ENCODE measurements at places on chromosomes 6 and 20.
A peak's percentile ranks its signal among the peaks of the same experiment; 100 is the strongest.

GRCh38 chr20:57910716-57911115 is 200.9 kb upstream of the PMEPA1 start:
- no peaks in the 10 kb centered on the region for H3K4me1 ChIP-seq
- H3K4me3 ChIP-seq: no peak overlapping the region
- DNase-seq: no peak
- H3K27me3 ChIP-seq: peaks cover 10% of the 10 kb centered on the region
- no peak overlapping the region for H3K27ac ChIP-seq

DNA sequence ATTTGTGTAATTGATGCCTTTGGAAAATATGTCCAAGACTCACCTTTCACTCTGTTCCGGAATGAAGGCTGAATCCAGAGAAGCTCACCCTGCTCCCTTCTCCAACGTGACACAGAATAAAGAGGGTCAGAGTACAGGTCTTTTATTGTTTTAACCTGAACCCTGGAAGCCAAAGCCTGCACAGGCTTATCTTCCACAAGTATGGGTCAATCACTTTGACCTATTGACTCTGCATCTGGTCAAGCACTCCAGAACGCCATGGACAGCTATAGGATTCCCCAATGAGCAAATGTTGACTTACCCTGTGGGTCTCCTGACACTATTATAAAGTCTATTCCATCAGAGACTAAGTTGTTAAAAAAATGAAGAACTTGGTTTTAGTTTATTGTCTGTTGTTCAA is 158.4 kb upstream of the MYLIP start:
- H3K36me3 ChIP-seq: no peaks in the 10 kb centered on the region
- H3K4me1 ChIP-seq: peaks cover 4% of the 10 kb centered on the region
- H3K27me3 ChIP-seq: no peaks in the 10 kb centered on the region
- DNase-seq: no peak
- H3K27ac ChIP-seq: no peak overlapping the region

GRCh38 chr20:19996222-19996621 is 20.9 kb upstream of the NAA20 start:
- no peaks in the 10 kb centered on the region for H3K27me3 ChIP-seq
- peaks cover 10% of the 10 kb centered on the region for H3K36me3 ChIP-seq
- no peak overlapping the region for H3K4me3 ChIP-seq
- H3K4me1 ChIP-seq: peaks cover 35% of the 10 kb centered on the region
- DNase-seq: no peak

DNA sequence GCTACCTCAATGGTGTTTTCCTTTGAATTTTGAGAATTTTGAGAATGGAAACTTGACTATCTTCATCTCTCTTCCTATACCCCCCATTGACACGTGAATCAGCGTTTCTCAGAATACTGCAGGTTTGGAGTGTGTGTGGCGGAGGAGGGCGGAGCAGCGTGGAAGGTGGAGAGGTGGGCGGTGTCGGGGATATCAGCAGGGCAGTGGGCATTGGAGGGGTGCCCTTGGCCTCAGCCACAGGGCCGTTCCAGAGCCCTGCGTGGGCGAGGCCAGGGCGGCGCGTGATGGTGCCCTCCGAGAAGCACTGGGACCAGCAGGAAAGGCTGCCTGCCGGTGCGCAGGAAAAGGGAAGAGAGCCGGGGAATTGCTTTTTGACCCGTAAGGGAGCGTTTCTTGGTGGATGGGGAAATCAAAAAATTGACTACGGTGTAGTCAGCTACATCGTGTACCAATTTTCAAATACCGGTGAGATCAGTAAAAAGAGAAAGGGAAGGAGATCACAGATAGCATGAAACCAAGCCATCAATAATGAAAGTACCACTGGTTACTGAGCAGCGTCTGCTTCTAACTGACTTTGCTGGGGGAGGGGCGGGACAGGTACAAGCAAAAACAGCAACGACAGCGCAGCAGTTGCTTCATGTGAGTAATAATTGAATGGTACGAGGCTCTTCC is 82.7 kb upstream of the DUSP22 start:
- no peak for DNase-seq
- no peak overlapping the region for H3K4me3 ChIP-seq
- H3K27ac ChIP-seq: no peak overlapping the region
- no peaks in the 10 kb centered on the region for H3K36me3 ChIP-seq

DNA sequence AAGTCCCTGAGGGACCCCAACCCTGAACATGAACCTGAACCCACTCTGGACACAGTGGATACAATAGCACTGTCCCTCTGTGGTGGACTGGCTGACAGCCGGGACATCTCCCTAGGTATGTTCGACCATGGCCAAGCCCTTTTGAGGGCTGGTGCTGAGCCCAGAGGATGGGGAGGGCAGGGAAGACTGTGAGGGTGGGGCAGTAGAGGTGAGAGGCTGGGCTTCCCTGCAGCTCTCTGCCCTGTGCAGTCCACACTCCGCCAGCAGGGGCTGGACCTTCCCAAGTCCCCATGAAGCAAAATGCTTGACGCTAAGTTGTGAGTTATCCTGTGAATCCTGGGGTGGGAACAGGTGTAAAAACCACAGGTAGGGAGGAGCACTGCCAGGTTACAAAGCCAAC is 11.5 kb downstream of the LPIN3 start:
- H3K4me3 ChIP-seq: no peak overlapping the region
- no peak for DNase-seq
- H3K27ac ChIP-seq: no peak overlapping the region
- H3K4me1 ChIP-seq: no peaks in the 10 kb centered on the region
- H3K27me3 ChIP-seq: no peaks in the 10 kb centered on the region
- H3K36me3 ChIP-seq: peaks cover 3% of the 10 kb centered on the region

GRCh38 chr6:102381203-102381602 is 987.7 kb downstream of the GRIK2 start:
- H3K27ac ChIP-seq: no peak overlapping the region
- no peaks in the 10 kb centered on the region for H3K4me1 ChIP-seq
- no peak for DNase-seq
- H3K4me3 ChIP-seq: no peak overlapping the region

DNA sequence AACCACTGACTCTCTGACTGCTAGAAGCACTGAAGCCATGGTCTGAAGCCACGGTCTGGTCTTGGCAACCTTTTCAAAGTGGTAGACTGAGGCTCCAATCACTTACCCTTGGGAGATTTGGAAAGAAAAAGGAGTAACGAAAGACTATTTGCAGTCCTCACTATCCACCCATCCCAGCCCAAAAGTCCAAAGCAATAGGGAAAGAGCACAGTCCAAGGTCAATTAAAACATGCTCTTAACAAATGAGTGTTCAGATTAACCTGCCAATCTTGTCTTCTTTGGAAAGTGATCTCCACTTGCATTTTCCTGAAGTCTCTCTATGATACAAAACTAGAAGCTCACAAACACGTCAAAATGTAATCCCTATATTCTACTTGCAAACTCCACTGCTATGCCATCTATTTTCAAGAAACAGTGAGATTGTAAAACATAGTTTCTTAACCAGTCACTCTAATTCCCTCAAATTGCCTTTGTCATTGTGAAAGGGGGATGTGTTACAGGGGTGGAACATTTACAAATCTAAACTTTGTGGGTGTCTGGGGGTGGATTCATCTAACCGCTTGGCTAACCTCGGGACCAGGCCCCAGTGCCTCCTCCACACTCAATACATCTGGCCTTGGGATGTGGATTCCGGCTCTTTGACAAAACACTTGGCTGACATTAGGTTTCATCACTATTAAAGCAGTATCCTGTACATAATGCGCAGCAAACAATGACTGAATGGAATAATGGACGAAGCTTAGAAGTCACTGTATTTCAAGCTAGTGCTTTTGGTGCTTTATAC is 56.4 kb downstream of the B4GALT5 start:
- peaks cover 12% of the 10 kb centered on the region for H3K36me3 ChIP-seq
- peak; percentile 88 for DNase-seq
- H3K4me3 ChIP-seq: no peak overlapping the region
- H3K27ac ChIP-seq: no peak overlapping the region

GRCh38 chr6:80579391-80580023 is 473.0 kb downstream of the BCKDHB start:
- no peak overlapping the region for H3K27ac ChIP-seq
- no peaks in the 10 kb centered on the region for H3K36me3 ChIP-seq
- no peaks in the 10 kb centered on the region for H3K27me3 ChIP-seq
- no peak for DNase-seq
- no peak overlapping the region for H3K4me3 ChIP-seq

DNA sequence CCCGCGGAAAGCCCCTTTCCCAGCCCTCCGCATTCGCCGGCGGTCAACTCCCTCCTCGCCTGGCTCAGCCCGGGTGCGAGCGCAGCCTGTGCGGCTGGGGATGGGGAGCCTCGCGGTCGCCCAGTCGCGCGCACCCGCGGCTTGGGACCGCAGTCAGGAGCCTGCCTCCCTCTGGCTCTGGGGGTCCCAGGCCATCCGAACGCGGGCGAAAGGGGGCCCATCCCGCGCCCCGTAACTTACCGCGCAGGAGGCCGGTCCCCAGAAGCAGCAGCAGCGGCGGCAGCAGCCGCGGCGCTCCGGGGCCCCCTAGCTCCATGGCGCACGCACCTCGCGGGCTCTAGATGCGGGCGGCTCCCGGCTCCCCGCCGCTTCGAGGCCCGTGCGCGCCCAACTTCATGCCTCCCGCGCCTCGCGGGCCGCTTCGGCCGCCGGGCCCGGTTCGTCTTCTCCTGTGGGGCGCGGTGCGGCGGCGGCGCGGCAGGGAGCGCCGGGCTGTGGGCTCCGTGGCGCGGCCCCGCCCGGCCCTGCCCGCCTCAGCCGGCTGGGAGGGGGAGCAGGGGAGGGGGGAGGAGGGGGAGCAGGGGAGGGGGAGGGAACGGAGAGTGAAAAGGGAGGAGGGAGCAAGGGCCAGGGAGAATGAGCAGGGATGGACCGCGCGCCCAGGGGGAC is at the start of gene CHRNA4:
CHRNA4 (minus strand) TSS at position 500 of the 669 bp plus-strand sequence; CDS start at position 316, 184 bp downstream.
- no peak within 1 kb of the TSS for H3K27ac ChIP-seq
- peak within 1 kb of the TSS; percentile 9 for H3K4me3 ChIP-seq
- DNase-seq: peak; percentile 40
- H3K27me3 ChIP-seq: peaks cover 67% of the 10 kb centered on the region
- peaks cover 2% of the 10 kb centered on the region for H3K4me1 ChIP-seq

GRCh38 chr6:131112249-131112648 is 23.0 kb upstream of the AKAP7 start:
- DNase-seq: no peak
- no peaks in the 10 kb centered on the region for H3K36me3 ChIP-seq
- no peak overlapping the region for H3K27ac ChIP-seq

GRCh38 chr20:58004900-58005299 is 223.6 kb downstream of the ANKRD60 start:
- H3K36me3 ChIP-seq: no peaks in the 10 kb centered on the region
- no peak overlapping the region for H3K27ac ChIP-seq
- no peaks in the 10 kb centered on the region for H3K4me1 ChIP-seq
- H3K4me3 ChIP-seq: no peak overlapping the region
- DNase-seq: no peak

GRCh38 chr6:139510040-139510790 is 135.8 kb upstream of the CITED2 start:
- peak; percentile 80 for DNase-seq
- peak overlapping the region; percentile 82 for H3K27ac ChIP-seq
- no peaks in the 10 kb centered on the region for H3K36me3 ChIP-seq
- peaks cover 25% of the 10 kb centered on the region for H3K4me1 ChIP-seq

- peaks cover 5% of the 10 kb centered on the region for H3K27me3 ChIP-seq
- H3K27ac ChIP-seq: no peak overlapping the region
- no peaks in the 10 kb centered on the region for H3K36me3 ChIP-seq
- H3K4me3 ChIP-seq: no peak overlapping the region
- no peaks in the 10 kb centered on the region for H3K4me1 ChIP-seq
Observed at GRCh38 chr6:83470001-83470400, 39.1 kb upstream of the ME1 start.

DNA sequence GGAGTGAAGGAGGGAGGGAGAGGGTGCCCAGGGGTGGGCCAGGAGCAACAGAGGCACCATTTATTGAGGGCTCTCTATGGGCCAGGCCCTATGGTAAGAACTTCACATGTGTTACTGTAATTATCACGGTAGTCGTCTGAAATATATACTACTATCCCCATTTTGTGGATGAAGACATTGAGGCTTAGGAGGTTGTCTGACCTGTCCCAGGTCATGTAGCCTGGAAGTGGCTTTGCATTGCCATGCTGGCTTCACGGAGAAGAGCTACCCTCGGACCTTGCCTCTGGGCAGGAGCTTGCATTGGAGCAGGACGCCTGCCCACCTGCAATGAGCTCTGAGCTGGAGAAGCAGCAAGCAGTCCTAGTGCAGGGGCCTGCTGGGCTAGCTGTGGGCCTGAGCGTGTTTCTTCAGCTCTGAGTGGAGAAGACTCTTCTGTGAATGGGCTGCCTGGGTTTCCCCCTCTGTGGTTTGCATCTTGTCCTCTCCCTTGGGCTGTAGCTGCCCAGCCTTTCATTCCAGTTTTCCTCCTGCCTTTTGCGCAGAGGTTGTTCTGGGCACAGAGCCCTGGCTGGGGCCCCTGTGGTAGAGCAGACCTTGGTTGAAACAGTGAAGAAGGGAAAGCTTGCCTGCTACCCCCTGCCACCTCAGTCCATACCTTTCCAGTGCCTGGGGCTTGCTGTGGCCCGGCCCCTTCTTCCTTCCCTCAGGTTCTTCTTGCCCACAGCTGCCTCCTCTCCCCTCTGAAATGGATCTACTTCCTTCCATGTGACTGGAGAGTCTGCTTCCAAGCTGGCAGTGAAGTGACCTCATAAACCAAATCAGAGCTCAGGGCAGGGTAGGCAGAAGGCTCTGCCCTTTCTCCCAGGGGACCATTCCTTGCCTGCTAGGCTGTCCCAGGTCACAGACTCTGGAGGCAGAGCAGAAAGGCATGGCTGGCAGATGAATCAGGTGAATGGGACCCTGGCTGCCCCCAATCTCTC is 24.1 kb upstream of the SRF start:
- H3K36me3 ChIP-seq: peaks cover 4% of the 10 kb centered on the region
- H3K27me3 ChIP-seq: no peaks in the 10 kb centered on the region
- no peak overlapping the region for H3K27ac ChIP-seq
- no peak for DNase-seq
- H3K4me3 ChIP-seq: no peak overlapping the region
- H3K4me1 ChIP-seq: peaks cover 9% of the 10 kb centered on the region

DNA sequence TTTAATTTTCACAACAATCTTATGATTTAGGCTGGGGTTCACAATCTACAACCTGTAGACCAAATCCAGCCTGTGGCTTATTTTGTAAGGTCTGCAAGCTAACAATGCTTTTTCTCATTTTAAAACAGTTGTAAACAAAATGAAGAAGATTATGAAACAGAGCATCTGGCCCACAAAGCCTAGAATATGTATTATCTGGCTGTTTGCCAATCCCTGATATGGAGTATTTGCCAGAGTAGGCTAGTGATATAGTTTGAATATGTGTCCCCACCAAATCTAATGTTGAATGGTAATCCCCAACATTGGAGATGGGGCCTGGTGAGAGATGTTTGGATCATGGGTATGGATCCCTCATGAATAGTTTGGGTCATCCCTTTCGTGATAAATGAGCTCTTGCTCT is 201.8 kb downstream of the DHX35 start:
- no peak overlapping the region for H3K27ac ChIP-seq
- H3K4me1 ChIP-seq: no peaks in the 10 kb centered on the region
- no peak overlapping the region for H3K4me3 ChIP-seq
- no peaks in the 10 kb centered on the region for H3K27me3 ChIP-seq

GRCh38 chr20:51486197-51487005 is 56.1 kb downstream of the NFATC2 start:
- peaks cover 36% of the 10 kb centered on the region for H3K4me1 ChIP-seq
- DNase-seq: no peak
- no peaks in the 10 kb centered on the region for H3K36me3 ChIP-seq

GRCh38 chr6:2245877-2246863 is 765 bp upstream of the GMDS start:
- DNase-seq: peak; percentile 55
- H3K36me3 ChIP-seq: no peaks in the 10 kb centered on the region
- peaks cover 5% of the 10 kb centered on the region for H3K27me3 ChIP-seq
- no peak overlapping the region for H3K27ac ChIP-seq
- peak overlapping the region; percentile 80 for H3K4me3 ChIP-seq
- H3K4me1 ChIP-seq: no peaks in the 10 kb centered on the region

Data from cardiac muscle cell (in vitro differentiated cells and primary cell).